ENCODE measurements at places on chromosomes 6 and 20.
A peak's percentile ranks its signal among the peaks of the same experiment; 100 is the strongest.

DNA sequence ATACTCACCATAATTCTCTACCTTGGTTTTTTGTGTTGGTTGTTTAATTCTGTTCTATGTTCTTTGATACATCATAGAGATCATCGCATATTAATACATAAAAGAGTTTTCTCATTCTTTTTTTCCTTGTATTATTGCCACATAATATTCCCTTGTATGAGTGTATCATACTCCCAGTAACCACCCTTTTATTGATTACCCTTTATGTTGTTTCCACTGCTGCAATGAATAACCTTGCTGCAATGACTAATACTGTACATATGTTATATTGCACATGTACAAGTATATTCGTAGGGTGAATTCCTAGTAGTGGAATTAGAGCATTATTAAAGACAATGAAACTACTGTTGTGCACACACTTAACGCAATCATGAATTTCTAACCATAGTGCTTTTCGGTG is 9.1 kb upstream of the SF3B5 start:
- DNase-seq, result no peak

GRCh38 chr6:147260091-147260490 is 55.9 kb downstream of the STXBP5 start:
- no peak for DNase-seq

- no peak for DNase-seq
Observed at GRCh38 chr6:155628306-155628705, 172.7 kb upstream of the NOX3 start.

GRCh38 chr6:43468240-43468639 is 9.1 kb upstream of the TJAP1 start:
- DNase-seq, result no peak

- DNase-seq, result no peak
Observed at GRCh38 chr20:36109251-36109947, 45.1 kb upstream of the EPB41L1 start.

GRCh38 chr6:130671577-130671976 is 155.6 kb upstream of the SMLR1 start:
- no peak for DNase-seq

DNA sequence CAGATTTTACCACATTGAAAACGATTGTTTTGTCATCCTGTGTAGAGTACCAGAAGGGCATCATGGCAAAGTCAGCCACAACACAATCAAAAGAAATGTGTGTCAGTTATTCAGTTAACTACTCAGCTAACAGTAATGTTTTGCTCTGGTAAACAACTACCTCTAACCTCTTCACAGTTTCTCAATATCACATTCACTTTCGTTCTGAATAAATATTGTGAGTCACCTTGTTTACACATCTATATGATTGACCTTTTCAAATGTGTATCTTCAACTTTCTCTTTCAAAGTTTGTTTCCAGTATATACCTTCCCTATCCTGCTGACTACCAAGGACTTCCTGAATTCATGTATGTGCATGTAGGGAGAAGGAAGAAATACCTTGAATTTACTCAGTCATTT is 216.6 kb upstream of the UFL1 start:
- DNase-seq, result no peak

DNA sequence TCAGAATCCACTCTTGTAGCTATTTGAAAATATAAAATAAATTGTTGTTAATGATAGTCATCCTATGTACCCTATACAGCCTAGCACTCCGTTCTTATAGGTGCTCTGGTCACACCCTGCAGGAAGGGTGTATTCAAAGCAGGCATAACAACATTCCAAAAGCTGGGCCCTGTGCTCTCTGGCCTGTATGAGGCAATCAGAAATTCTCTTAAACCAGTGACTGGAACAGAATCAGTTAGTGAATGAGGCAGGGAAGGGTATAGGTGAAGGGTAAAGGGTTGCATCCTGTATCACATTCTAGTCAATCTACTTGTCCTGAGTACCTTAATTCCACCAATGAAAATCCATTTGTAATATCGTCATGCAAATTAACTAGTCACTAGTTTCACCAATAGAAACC is 154.5 kb upstream of the ZNF217 start:
- peak; percentile 75 for DNase-seq

All from epithelial cell of proximal tubule (primary cell).